Stimulated activated CD4-positive, alpha-beta T cell treated with anti-CD3 and anti-CD28 coated beads, Interleukin-12 subunit alpha, Interleukin-12 subunit beta, amount 100 ng/mL, for 4 hours (primary cell): ENCODE measurements at places on chromosomes 16 and 17.

GRCh38 chr17:7041607-7042500 lies 2.0 kb downstream of the SLC16A11 start:
- no peak for DNase-seq

DNA sequence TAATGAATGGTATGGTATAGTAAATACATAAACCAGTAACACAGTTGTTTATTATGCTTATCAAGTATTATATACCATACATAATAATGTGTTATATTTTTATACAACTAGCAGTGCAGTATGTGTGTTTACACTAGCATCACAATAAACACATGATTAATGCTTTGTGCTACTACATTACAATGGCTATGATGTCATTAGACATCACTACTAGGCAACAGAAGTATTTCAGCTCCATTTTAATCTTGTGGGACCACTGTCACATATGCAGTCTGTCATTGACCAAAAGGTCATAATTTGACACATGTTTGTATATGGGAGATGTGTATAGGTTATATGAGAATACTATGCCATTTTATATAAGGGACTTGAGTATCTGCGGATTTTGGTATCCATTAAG lies 32.7 kb downstream of the TRIM37 start:
- no peak for DNase-seq

- DNase-seq, result no peak
Measured at GRCh38 chr16:11398851-11399250, 53.6 kb downstream of the RMI2 start.

GRCh38 chr16:69830534-69831211 lies 68.5 kb downstream of the WWP2 start:
- no peak for DNase-seq

DNA sequence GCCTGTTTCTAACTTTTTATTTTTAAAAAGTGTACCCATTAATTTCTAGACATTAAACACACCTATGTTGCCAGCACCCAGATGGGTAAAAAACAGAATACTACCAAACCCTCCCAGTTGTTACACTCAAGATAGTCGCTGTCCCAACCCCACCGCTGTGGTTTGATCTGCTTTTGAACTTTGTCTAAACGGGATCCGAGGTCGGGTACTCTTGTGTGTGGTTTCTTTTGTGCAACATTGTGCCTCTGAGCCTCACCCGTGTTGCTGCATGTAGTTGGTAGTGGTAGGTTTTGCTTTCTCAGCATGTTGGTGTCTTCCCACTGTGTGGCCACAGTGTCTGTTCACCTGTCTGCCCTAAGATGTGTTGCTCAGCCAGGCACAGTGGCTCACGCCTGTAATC lies 4.3 kb downstream of the KLHL36 start:
- DNase-seq, result no peak

GRCh38 chr16:75092777-75093176 lies 23.8 kb downstream of the LDHD start:
- DNase-seq, result no peak

GRCh38 chr17:82887255-82888164 lies 47.7 kb upstream of the ZNF750 start:
- no peak for DNase-seq

- no peak for DNase-seq
Measured at GRCh38 chr16:25637236-25637635, 54.5 kb upstream of the HS3ST4 start.

- DNase-seq, result peak; percentile 4
Measured at GRCh38 chr17:1830288-1830687, 483 bp downstream of the RPA1 start.

DNA sequence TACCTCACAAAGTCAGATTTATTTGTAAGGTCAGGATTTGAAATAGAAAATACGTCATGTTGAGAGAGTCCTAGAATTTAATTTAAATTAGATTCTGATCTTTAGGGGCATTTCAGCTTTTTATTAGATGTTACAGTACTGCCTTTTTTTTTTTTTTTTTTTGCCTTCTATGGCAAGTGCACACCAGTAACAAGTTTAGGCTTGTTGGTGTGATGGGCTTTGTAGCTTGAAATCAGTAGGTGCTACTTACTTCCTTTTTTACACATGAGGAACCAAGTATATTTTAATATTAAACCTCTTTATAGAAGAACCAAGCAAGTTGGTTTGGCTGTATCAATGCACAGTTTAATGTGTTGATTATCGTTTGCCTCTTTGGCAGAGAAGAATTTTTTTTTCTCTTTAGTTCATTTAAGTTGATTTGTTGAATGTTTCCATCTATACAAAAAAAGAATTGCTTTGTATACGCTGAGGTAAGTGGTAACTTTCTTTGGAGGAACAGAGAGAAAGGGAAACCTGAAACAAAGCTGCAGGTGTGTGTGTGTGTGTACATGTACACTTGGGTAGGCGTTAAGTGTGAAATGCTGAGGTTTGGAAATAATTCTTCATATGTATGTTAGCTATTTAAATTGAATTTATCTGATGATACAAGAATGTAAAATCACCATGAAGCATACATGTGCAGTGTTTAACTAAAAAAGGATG lies 15.7 kb downstream of the RBL2 start:
- DNase-seq, result no peak

GRCh38 chr17:64940055-64940454 lies 20.8 kb upstream of the LRRC37A3 start:
- DNase-seq, result no peak

DNA sequence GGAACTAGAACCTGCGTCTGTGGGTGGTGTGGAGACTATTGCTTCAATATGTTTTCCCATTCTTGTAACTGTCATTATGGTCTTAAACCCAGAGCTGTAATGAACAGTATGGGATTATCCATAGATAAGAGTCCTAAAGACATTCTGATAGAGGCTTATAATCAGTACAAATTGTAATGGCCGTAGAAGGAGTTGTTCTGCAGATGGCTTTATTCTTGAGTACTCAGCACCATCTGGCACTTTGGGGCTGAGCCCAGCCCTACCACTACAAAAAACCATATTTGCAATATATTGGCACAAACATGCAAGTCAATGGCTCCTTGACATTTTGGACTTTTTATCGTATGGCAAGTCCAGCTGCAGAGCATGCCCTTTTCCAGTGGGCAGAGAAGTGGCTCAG lies 150.0 kb downstream of the HS3ST4 start:
- DNase-seq, result no peak

GRCh38 chr16:29148131-29148691 lies 163.4 kb downstream of the LAT start:
- DNase-seq, result peak; percentile 33

GRCh38 chr17:55903028-55903690 lies 152.3 kb downstream of the PCTP start:
- no peak for DNase-seq

DNA sequence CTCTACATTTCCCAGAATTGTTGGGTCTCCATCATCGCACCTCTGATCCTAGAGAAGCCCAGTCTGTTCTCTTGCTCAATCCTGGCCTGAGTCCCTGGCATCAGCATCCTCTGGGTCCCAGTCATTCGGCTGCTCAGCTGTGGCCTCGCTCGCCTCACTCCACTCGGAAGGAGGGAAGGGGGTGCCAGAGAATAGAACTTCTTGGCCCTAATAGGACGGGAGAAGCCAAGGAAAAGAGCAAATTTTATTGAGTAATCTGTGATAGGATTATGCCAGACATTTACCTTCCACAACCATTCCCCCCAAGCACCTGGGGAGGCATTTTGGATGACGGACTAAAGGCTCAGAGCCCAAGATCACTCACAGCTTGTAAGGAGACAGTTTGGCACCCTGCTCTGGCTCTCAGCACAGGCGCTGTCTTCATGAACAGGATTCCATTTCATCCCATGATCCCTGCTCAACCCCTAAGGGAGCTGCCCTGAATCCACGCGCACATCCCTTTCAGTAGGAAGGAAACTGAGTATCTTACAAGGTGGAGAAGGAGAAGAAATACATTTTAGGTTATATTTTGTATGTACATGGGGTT lies 498 bp upstream of the CLEC10A start:
- no peak for DNase-seq

DNA sequence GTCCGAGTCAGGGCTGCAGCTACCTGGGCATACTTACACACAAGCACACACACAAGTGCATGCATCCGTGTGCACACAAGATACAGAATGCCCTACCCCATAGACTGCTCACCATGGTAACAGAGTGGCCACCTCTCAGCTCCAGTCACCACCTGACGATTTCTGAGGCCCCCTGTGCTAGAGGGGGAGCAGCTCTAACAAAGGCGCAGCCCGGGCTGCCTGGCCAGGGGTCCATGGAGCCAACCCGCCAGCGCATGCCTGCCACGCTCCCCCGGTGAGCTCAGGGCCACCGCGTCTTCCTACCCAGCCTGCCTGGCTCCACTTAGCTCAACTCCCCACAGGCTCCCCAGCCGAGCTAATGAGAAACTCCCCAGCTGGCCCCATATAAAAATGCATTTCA lies 75.5 kb downstream of the ZNF423 start:
- no peak for DNase-seq

DNA sequence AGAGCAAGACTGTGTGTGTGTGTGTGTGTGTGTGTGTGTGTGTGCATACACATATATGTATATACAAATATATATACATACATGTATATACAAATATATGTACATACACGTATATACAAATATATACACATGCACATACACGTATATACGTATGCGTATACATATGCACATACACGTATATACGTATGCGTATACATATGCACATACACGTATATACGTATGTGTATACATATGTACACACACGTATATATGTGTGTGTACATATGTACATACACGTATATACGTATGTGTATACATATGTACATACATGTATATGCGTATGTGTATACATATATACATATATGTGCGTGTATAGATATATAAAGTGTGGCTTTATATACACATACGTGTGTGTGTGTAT lies 31.4 kb downstream of the SPHK1 start:
- no peak for DNase-seq

DNA sequence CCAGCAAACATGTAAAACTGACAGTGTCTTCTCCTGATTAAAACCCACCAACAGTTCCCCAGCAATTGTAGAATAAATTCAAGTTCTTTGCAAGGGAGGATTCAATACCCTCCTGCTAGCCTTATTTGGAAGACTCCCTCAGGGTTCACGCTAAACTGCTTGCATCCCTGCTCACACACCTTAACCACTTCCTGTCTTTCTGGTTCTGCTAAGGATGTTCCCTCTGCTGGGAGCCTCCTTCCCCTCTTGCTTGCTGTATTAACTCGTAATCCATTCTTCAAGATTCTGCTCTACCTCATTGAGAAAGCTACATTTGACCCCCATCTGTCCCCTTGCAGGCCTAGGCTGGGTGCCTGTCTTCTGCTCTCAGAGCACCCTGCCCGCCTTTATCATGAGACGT lies 2.3 kb upstream of the SHISA6 start:
- no peak for DNase-seq

DNA sequence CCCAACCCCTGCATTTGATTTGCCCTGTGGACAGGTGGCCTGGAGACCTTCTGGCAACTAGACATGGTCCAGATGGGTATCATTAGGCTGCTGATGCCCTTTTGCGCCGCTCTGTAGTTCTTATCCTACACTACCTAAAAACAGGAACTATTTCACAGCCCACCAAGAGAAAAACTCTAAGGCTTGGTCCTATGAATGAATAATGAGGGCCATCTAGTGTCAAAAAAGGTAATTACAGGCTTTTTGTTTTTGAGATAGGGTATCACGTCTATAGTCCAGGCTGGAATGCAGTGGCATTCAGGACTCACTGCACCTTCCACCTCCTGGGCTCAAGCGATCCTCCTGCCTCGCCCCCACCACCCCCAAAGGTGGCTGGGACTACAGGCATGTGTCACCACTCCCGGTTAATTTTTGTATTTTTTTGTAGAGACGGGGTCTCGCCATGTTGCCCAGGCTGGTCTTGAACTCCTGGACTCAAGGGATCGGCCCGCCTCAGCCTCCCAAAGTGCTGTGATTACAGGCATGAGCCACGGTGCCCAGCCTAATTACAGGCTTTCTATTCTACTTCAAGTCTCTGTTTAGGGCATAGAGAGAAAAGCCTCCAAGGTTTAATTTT lies 20.9 kb downstream of the COIL start:
- DNase-seq, result no peak

- DNase-seq, result no peak
Measured at GRCh38 chr16:75203096-75203495, 3.9 kb downstream of the CTRB2 start.

DNA sequence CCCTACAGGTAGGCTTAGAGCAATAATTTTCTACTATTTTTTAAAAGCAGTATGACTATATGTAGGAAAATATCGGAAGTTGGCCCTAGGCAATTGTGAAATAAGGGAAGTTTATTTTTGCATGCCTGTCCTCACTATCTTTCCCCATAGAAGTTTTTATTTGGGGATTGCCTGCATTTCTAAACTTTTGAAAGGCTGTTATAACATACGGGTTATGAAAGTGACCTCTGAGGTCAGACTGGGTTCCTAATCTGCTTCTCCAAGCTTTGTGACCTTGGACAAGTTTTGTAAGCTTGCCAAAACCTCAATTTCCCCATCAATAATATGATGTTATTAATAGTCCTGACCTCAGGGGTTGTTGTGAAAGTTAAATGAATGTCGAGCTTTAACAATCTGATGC lies 67.1 kb downstream of the ARHGAP44 start:
- DNase-seq, result no peak

GRCh38 chr16:86496929-86497461 lies 13.3 kb upstream of the FOXF1 start:
- DNase-seq, result no peak

DNA sequence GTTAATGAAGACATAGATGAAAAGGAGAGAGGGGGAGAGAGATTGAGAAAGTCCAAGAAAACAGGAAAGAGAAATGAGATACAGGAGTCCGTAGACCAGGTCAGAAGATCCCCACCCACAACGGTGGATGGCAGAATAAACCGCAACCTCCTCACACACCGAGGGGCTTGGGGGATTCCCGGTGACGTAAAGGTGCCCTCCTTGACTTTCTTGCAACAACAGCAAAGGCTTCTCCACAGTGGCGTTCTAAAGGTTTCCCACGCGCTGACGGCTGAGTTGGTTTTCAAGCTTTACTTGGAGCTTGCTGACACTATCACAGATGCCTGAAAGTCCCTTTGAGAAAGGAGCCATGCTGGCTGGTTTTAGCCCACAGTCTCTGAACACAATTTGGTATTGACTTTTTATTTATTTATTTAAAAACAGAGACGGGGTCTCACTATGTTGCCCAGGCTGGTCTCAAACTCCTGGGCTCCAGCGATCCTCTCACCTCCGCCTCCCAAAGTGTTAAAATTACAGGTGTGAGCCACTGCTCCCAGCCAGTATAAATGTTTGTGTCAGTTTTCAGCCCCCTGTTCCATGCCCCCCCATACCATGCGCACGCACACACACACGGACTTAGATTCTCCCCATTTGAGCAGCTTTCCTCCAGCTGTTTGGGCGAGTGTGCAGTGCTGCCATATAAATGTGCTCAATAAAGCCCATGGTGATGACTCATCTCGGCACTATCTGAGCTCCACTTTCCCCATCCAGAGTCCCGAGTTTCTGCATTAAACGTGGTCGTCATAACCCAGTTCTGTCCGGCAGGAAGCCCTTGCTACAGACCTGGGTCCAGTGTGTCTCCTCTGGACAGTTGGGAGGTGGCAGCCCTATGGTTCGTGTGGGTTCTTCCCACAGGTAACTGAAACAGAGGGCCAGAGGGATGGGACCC lies 33.0 kb upstream of the SEC14L1 start:
- peak; percentile 40 for DNase-seq

DNA sequence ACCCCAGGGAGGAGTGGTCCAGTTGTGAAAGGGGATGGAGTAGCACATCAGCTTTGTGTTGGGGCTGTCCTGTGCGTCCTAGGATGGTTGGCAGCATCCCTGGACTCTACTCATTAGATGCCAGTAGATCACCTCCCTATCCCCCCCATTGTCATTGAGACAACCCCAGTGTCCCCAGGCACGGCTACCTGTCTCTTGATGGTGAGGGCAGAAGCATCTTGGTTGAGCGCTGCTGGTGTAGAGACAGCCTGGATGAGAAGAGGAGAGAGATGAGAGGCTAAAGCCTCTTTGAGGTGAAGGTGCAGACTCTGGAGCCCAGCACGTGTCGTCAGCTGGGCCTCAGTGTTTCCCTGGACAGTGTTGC lies 55.4 kb downstream of the TNFRSF13B start:
- no peak for DNase-seq
